ENCODE measurements at places on chromosomes 2 and 18.

- no peak for DNase-seq
These were observed 87.9 kb upstream of the ITGA6 start for GRCh38 chr2:172339371-172340010.

DNA sequence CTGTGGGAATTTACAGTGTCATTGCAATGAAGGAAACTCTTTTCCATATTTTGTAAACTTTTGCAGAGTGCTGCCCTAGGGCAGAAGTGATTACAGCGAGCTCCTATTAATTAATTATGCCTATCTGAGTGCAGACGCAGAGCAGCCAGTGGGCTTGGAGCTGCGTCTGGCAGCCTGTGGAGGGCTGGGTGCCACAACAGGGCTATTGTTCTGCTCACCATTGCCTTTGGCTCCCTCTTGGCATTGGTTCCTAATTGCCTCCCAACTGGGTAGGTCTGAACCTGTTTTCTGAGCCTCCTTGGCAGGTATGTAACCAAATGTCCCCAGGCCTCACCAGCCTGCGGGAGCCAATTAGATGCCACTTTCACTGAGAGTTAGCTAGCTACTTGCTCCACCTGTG lies 25.6 kb upstream of the ITGB6 start:
- DNase-seq: no peak

DNA sequence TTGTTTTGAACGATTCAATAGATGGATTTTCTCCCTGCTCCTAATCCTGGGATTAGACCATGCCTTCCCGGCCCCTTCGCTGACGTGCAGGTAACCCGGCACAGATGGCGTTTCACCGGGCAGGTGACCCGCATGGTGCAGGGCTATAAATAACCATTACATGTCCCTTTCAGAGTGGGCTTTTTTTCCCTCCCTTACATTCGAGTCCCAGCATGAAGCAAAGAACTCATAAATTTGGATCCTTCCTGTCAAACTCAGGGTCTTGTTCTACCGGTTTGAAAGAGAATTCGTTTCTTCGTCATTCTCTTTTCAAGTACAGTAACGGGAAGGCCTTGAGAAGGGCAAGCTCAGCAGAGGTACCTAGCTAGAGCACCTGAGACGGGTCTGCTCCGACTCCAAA lies 46.1 kb downstream of the EDAR start:
- DNase-seq: no peak

GRCh38 chr2:10317646-10318045 lies 14.9 kb downstream of the HPCAL1 start:
- DNase-seq: no peak

DNA sequence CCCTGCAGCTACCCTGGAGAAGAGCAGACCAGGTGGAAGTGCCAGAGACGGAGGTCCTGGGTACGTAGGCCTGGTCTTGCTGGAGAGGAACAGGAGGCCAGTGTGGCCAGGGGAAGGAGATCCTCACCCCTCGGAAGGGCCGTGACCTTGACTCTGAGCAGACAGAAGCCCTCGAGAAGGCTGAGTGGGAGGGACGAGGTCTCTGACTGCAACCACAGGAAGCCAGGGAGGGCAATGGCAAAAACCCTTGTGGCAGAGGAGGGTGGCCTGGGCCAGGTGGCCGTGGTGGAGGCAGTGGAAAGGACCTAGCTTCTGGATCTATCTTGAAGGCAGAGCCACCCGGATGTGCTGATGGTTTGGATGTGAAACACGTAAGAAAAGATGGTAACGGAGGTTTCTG lies 28.1 kb downstream of the THAP4 start:
- no peak for DNase-seq

DNA sequence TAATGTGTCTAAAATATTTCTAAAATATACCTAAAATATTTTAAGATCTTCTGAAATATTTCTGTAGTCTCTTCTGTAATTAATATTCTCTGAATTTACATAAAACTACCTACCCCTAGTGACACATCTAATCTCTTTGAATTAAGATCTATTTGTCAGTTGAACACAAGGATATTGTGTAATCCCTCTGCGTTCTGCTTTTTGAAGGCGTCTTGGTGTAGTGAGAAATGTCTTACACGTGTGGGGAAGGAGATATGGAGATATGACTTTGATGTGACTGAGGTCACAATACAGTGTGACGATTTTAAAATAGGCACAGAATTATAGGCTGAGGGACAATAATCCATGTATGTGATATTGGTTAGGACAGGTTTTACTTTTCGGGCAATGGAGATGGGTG lies 79.8 kb downstream of the DOK6 start:
- no peak for DNase-seq

DNA sequence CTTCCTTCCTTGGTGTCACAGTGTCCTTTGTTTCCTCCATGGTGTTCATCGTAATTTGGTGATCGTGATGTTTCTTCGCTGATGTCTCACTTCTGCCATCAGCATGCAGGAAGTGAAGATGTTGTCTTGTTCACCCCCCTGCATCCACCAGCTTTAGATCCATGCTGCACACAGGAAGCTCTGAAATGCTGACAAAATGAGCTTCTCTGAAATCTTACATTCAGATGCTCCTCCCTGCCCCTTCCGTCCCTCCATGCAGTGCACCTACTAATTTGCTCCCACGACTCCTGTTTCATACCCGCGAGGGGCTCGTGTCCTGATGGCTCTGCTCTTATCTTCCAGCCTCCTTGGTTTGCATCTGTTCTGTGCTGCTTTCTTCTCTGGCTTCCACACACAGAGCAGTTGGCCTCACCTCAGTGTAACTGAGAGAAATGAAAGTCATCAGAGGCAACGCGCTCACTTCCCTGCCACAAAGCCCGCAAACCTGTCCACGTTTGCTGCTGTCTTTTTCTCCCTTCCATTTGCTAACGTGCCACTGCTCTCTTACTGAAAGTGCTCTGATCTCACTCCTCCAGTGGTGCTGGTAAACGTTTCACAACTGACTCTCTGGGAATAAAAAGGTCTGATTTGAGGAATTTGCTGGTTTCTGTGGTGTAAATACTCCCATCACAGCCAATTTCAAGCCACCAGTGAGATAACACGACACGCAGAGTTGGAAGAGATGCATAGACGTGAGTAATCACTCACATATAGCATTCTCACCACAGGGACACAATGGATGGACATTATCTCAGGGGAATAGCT lies 41.0 kb upstream of the MGAT4A start:
- no peak for DNase-seq

GRCh38 chr18:71431171-71431570 lies 1113.0 kb downstream of the CBLN2 start:
- no peak for DNase-seq

- DNase-seq: no peak
These were observed 1339.6 kb upstream of the LRRTM1 start for GRCh38 chr2:81644189-81644588.

DNA sequence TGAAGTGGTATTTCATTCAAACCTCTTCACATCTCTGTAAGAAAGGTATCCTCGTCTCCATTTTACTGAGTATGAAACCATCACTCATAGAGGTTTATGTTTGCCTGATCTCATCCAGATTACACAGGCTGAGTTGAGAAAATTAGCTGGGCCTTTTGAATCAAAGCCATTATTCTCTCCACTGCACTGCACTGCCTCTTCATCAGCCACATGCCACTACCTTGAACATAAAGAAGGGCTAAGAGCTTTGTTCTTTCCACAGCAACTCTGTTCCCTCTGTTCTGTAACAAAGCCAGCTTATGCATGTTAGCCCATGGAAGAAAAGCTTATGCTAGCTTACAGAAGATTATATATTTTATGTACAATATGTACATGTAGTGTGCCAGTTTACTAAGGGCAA lies 362.6 kb upstream of the DLGAP1 start:
- no peak for DNase-seq

DNA sequence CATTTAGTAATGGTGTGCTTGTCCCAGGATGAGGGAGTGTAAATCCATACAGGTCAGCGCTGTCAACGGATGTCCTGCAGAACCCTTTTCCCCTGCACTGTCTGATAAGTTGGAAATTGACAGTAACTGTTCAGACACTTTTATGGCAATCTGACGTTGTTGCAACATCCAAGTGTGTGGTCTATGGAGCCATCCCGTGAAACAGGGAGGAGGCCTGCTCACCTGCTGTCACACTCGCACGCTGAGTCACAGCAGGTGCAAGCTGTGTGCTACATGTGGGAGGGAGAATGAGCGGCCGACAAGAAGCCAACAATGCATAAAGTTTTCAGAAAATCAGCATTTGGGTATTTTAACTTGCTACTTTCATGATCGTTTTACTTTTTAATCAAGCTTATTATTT lies 43.7 kb upstream of the RMDN2 start:
- no peak for DNase-seq

DNA sequence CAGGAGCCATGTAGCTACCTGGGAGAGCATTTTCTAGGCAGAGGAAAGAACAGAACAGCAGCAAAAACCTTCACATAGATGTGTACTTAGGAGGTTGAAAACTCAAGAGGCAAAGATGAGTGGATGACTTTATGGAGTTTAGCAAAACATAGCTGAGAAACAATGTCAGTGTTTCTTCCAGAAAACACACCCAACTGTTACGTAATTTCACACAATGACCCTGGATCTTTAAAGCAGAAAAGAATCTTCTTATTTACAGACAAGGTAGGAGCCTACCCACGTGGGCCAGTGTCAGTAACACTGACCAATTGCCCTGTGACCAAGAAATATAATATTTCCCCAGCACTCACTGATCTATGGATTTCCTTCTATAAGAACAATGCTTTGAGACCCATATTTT lies 254.6 kb downstream of the CDH20 start:
- no peak for DNase-seq

DNA sequence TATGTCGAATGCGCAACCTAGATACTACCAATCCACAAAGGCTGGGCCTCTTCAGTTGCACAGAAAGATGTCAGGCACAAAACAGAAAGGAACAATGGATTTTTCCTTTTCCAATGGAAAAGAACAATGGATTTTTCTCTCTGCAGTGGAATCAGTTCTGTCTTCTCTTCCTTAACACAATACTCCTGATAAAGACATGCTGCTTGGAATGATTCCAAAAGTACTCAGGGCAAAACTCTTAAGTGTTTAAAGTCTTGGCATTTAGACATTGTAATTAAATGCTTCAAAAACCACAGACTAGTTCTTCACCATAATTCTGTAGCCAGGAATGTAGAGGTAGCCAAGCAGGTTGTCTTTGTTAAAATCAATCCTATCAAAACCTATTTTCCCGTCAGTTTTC lies 46.7 kb upstream of the FLACC1 start:
- DNase-seq: peak; percentile 58

DNA sequence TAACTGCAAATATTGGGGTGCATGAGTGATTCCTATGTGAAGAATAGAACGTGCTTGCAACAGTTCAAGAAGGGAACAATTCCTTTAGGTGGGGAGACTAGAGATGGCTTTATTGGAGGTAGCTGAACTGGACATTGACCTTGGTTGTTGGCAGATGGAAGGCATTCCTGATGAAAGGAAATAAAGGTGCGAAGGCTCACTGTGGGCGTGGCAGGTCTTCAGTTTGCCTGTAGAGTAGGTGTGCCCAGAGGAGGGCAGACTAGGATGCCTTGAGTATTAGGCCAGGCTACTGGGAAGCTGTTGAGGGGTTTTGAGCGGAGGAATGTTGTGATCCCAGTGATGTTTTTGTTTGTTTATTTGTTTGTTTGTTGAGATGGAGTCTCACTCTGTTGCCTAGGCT lies 2.8 kb downstream of the SPR start:
- DNase-seq: no peak

- no peak for DNase-seq
These were observed 262.5 kb downstream of the CDH20 start for GRCh38 chr18:61595615-61596251.

DNA sequence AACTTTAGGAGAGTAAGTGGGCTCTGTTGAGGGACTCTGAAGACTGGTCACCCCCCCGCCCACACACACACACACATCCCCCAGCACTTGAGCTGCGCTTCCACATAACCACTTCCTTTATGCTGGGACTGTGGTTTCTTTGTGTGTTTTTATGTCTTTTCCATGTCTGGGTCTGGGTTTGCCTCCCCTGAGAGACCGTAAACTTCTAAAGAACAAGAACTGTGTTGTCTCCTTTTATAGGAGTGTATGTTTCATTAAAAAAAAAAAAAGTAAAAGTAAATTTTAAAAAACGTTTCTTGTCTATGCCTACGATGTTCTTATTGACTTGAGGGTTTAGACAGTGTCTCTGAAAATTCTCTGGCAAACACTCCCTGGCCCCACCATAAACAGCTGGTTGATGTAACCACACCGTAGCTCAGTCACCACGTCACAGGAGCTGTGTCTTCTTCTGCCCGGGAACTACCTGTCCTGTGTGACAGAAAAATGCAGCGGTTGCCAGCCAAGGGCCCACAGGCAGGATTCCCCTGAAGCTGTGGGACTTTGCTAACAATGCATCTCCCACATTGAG lies 68.0 kb downstream of the KLHL29 start:
- DNase-seq: no peak

GRCh38 chr2:80073134-80073561 lies 231.4 kb downstream of the LRRTM1 start:
- no peak for DNase-seq

GRCh38 chr2:48607307-48608014 lies 10.2 kb upstream of the GTF2A1L start:
- DNase-seq: no peak

DNA sequence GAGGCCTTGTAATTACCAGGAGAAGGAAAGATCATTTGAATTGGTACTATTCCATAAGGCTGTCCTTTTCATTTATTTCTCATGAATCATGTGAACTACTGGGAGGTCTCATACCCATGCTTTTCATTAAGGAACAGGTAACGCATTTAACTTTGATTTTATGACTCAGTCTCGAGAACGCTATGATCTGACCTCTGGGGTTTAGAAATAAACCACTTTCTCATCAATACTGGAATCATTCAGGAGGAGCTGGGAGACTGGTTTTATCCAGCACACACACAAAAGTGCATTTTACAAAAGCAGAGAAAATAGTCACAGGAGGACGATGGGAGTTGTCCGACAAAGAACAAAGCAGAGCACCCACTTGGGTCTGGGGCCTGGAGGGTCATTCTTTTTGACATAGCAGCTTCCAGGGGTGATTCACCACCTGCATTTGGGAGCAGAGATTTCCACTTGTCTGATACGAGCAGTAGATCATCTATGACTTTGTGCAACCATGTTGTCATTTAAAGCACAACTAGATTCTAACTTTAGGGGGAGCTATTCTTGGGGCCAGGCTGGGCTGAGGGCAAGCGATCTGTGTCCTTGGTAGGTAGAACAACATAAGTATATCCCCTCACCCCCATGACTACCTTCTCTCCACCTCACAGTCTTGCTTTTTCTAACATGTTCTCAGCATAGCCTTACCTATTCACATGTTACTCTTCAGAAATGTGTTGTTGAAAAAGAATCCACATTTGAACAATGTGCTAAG lies 95.9 kb upstream of the SCG2 start:
- no peak for DNase-seq

DNA sequence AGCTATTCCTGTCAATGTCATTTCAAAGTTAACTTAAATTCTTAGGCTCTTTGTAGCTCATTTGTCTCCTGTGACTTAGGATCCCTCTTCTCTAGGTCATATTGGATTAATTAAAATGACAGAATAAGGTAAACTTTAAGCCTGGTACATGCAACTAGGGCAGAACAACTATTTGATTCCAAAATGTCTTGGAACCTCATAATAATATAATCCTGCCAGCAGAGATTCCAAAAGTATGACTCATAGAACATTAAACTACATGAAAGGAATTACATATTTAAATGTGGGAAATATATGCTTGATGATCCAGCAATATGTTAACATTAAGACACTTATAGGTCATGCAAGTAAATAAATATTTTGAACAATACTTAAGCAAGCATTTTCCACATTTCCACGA lies 63.3 kb downstream of the COL3A1 start:
- no peak for DNase-seq

Data from pulmonary artery endothelial cell (primary cell).